ENCODE measurements at places on chromosomes 3 and 15.

GRCh38 chr3:156631323-156631722, 43.1 kb upstream of the TIPARP start:
- no peak for DNase-seq

DNA sequence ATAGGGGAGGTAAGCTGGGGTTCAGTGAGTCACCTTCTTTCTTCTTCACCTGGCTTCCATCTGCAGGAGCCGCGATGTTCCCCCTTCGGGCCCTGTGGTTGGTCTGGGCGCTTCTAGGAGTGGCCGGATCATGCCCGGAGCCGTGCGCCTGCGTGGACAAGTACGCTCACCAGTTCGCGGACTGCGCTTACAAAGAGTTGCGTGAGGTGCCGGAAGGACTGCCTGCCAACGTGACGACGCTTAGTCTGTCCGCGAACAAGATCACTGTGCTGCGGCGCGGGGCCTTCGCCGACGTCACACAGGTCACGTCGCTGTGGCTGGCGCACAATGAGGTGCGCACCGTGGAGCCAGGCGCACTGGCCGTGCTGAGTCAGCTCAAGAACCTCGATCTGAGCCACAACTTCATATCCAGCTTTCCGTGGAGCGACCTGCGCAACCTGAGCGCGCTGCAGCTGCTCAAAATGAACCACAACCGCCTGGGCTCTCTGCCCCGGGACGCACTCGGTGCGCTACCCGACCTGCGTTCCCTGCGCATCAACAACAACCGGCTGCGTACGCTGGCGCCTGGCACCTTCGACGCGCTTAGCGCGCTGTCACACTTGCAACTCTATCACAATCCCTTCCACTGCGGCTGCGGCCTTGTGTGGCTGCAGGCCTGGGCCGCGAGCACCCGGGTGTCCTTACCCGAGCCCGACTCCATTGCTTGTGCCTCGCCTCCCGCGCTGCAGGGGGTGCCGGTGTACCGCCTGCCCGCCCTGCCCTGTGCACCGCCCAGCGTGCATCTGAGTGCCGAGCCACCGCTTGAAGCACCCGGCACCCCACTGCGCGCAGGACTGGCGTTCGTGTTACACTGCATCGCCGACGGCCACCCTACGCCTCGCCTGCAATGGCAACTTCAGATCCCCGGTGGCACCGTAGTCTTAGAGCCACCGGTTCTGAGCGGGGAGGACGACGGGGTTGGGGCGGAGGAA, 2.6 kb downstream of the ISLR2 start:
- DNase-seq, result no peak

- no peak for DNase-seq
Observed at GRCh38 chr3:150783920-150784746, 21.2 kb upstream of the SIAH2 start.

GRCh38 chr3:152823173-152823572, 11.8 kb upstream of the P2RY1 start:
- no peak for DNase-seq

DNA sequence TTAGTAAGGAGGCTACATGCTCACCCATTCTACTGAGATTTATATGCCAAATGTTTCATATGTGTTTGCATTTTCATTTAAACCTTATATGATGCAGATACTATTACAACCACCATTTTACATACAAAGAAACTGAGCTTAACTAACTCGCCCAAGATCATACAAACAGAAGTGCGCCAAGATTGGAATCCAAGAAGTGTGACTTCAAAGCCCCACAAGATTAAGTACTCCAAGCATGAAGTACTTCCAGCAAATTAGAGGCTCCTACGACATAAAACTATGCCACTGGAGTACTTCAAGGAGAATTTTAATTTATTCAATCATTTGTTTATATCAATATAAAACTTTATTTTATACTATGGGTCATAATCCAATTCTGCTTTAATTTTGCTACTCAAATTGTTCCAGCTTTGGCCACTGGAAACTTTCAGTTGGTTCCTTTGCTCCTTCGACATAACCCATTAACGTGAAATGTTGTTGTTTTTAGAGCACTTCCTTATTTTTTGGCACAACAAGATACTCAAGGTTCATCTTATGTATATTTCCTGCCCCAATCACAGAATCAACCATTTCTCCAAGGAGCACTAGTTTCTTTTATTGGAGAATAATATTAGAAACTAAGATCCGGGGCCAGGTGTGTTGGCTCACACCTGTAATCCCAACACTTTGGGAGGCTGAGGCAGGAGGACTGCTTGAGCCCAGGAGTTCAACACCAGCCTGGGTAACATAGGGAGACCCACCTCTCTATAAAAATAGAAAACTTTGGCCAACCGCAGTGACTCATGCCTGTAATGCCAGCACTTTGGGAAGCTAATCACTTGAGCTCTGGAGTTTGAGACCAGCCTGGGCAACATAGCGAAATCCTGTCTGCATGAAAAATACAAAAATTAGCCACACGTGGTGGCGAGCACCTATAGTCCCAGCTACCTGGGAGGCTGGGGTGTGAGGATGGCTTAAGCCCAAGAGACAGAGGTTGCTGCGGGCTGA, 10.4 kb downstream of the INO80 start:
- DNase-seq, result no peak

Measured in NCI-H1694 (cell line).